Stimulated activated CD8-positive, alpha-beta memory T cell treated with anti-CD3 and anti-CD28 coated beads, Interleukin-2, amount 100 ng/mL, for 48 hours (primary cell): ENCODE measurements at places on chromosomes 7 and 10.

DNA sequence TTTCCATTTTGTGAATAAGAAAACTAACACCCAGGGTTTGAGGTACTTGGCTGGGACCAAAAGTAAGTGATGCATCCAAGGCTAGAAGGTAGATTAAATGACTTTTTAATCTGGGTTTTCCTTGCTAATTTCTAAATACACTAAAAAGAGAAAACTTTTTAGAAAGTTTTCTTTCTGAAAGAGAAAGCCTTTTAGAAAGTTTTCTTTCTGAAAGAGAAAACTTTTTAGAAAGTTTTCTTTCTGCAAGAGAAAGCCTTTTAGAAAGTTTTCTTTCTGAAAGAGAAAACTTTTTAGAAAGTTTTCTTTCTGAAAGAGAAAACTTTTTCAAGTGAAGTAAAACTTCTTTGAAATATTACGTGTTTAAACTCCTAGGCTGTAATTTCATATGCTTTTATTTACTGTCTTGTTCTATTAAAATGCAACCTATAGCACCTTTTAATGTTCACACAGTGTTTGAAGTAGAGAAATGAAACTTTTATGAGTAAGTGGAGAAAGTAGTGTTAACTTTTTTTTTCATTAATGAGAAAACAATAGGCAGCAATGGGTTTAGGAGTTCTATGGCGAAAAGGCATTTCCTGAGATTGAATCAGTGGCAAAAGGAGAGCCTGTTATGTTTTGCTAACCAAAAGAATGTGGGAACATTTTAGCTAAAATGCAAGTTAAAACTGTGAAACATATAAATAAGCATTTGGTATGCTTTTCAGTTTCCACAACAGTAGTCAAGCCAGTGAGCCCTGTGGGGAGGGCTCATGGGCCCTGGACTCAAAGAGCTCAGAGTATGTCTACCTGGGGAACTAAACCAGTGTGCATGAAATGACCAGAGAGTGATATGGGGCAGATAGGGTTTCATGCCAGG, 103.7 kb downstream of the RBM20 start:
- no peak for DNase-seq

DNA sequence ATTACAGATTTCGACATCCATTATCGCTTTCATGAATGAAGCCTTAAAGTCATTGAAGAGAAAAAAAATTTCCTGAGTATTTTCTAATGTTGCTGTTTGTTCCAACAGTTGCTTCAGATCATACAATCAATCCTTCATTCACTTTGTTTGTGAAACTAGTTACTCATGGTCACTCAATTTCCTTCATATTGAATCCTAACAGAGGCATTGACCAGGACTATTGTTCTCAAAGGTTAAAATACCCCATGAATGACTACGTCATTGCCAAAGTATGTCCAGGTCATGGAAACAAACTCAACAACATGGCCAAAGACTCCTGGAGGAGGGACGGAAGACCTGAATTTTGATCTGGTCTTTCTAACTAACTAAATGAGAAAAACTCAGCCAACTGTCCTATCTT, 54.0 kb upstream of the ABCB5 start:
- no peak for DNase-seq

DNA sequence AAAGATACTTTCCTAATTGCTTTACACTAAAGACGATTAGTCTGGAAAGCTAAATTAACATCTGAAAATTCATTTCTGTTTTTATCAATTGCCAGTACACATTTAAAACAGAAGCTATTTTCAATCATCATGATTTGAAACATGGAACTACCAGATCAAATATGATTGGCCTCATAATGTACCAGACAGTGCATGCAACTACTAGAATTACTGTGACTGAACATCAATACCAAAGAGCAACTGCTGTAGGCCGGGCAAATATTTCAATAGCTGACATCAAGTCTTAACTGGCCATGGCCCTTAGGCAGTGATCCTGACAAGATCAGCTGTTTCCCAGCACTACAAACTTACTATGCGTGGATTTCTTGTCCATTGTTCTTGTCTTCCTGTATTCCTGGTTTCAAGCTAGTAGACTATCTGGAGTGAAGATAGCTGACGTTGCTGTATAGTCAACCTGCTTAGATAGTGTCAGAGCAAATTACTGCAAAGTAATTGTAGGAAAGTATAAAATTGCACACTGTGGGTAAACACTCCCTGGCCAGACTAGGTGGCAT, 21.7 kb upstream of the WNT16 start:
- DNase-seq, result no peak

DNA sequence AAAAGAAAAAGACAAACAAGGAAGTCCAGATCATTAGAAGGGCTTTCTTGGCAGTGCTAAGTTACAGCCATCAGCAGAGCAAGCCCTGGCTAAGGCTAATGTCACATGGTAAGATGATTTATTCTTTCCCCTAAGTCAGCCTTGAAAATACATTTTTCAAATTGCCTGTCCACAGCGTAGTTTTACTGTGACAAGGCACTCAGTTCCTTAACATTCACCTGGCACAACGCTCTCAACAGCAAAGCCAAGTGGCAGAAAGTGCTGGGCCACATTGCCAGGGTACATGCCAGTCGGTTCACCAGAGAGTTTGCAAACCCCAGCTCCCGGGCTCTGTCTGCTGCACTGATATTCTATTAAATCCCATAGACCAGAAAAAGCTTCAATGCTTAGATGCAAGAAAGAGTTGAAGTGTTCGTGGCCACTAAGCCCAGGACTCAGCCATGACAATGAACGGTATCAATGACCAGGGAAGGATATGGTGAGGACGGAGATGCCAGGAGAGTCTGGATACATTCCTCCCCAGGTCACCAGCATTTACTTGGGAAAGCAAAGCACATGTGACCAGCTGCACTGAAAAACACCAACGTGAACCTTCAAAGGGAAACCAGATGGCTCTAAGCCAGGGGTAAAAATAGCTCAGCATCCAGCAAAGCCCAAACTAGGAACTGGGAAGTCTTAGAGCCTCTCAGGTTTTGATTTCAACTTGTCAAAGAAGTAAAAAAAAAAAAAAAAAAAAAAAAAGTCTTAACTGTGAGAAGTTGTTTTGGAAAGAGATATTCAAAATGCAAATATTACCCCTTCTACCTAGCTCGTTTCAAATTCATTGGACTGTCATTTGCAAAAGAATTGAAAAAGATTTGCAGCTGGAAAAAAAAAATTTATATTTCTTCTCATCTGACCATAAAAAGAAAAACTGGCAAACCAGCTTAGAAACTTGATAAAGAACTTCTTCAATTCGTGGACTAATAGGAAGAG, 23.9 kb upstream of the MPP7 start:
- no peak for DNase-seq

GRCh38 chr10:119541459-119542356, 811 bp downstream of the RGS10 start:
- peak; percentile 57 for DNase-seq

GRCh38 chr10:131691481-131692090, 209.2 kb upstream of the PPP2R2D start:
- DNase-seq, result no peak
